Hematopoietic multipotent progenitor cell treated with erythropoietin and hydrocortisone succinate and interleukin-3 and kit ligand, for 8 days (in vitro differentiated cells): ENCODE measurements at places on chromosomes 12 and 14.
A peak's percentile ranks its signal among the peaks of the same experiment; 100 is the strongest.

DNA sequence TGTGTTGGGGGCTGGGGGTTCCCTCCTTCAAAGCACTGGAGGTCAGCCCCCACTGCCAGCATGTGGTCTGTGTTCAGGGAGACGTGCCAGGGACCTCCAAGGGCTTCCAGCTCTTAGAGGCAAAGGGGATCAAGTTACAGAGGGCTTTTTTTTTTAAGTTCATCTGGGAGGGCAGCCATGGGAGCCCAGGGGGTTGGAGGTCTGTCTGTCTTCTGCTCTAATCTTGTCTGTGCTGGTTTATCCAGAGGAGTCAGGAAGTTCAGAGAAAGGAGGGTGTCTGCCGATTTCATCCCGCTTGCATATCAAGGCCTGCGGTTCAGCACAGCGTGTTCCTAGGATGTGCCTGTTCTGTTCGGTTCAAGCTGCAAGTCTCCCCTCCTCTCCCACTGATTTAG is 72.2 kb downstream of the TMEM132C start:
- DNase-seq = no peak

GRCh38 chr12:132593938-132594358 is 16.4 kb downstream of the LRCOL1 start:
- peak; percentile 78 for DNase-seq

DNA sequence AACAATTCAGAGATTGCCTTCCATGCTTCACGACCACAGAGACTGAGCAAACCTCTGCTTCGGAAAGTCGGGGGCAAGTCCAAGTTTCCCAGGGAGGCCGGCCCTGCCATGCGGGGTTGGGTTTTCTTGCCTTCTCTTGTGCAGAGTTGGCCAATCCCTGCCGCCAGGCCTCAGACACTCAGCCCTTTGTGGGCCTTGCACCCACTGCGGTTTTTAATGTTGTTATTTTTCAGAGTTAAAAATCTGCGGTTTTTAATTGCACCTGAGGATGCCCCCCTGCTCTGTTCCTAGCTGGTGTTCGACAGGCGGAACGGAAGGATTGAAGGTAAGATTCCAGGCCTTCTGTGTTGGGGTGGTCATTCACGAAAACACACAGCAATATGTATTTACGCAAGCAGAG is 108.7 kb downstream of the CALM1 start:
- no peak for DNase-seq

DNA sequence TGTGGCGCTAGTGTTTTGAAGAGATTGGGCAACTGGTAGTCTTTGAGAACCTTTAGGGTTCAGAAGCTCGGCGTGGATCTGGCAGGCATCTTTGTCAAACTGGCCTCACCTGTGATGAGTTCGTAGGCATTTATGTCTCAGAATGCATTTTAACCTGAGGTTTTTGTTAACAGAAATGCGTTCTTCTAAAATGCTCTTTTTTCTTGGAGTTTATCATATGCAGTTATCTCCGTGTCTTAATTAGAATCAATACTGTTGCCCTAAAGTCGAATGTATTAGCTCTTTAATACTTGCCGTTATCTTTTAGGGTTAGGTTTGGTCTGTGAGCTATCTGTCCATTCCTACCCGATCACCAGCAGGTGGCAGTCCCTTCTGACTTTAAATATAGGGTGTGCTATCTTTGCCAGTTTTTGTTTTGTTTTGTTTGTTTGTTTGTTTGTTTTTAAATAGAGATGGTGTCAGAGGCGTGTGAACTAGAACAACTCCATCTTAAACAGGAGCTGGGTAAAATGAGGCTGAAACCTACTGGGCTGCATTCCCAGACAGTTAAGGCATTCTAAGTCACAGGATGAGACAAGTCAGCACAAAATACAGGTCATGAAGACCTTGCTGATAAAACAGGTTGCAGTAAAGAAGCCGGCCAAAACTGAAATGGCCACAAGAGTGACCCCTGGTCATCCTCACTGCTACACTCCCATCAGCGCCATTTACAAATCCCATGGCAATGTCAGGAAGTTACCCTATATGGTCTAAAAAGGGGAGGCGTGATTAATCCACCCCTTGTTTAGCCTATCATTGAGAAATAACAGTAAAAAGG is 1.4 kb downstream of the ATF1 start:
- peak; percentile 90 for DNase-seq

DNA sequence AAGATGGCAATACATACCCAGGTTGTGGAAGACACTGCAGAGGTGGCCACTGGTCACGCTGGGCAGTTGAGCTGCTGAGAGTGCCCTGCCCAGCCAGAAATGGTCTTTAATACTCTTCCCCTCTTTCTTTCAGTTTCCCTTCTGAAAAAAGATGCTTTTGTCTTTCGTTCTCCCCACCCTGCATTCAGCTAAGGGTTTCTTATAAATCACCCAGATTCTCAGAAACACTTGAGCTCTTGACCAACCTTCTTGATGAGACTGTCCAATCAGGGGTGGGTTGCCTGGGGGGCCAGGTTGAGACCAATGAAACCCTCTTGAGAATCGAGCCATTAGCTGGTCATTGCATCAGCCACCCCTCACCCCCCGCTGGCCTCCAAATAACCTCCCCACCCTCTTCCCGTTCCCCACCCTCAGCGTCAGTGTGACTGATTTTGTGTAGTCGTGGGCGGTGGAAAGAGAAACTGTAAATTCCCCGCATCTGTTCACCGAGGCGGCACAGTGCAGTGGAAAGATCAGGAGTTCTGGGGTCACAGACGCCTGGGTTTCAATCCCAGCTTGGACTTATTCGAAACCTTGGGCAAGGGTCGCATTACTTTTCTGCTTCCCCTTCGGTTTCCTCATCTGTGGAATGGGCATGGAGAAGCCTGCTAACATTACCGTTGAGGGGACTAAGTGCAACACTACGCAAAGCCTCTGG is 52.3 kb downstream of the SLC25A47 start:
- peak; percentile 84 for DNase-seq

- DNase-seq = peak; percentile 46
Observed at GRCh38 chr14:100146531-100147091, 12.8 kb downstream of the DEGS2 start.

GRCh38 chr12:25992026-25992782 is 33.7 kb downstream of the RASSF8 start:
- DNase-seq = no peak

DNA sequence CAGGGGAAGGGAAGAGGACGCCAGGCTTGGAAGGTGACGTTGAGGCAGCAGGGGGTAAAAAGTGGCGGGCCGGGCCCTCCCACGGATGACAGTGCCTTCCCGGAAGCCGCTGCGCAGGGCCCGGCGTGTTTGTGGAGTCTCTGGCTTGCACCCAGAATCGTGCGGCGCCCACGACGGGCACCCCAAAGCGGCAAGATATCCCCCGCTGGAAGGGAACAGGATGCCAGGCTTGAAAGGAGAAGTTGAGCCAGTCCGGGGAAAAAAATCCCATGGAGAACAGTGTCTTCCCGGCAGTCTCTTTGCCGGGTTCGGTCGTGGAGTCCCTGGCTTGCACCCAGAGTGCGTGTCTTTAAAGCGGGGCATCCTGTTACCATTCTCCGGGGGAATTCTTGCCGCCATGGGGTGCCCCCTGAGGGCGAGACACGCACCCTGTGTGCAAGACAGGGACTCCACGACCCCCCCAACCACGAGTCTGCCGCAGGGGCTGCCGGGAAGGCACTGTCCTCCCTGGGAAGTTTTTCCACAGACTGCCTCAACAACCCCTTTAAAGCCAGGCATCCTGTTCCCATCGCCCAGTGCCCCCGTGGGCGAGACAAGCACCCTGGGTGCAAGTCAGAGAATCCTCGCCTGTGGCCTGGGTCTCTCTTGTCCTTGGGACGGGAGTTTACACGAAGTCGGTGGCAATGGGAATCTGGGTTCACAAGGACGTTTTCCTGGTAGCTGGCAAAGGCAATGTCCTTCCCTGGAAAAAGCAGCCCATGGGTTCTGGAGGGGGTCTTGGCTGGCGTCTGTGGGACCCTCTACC is 156.1 kb upstream of the ALG10B start:
- DNase-seq = no peak

DNA sequence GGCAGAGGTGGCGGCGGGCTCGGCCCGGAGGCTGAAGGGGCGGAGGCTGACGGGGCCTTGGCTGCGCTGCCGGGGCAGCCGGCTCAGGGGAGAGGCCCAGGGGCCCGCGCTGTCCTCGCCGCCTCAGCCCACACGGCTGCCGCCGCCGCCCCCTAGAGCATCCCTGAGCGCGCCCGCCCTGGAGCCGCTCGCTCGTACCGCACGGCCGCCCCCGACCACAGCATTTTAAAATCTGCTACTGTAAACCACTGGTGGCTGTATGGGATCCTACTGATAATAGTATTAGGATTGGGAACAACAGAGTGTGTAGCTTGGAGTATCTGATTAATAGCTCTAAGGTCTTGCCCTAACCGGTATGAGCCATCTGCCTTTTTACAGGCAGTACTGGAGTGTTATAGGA is 22.2 kb upstream of the EDDM3A start:
- no peak for DNase-seq

GRCh38 chr14:34035177-34035933 is 84.5 kb upstream of the EGLN3 start:
- DNase-seq = no peak

GRCh38 chr12:31715283-31715825 is 13.5 kb downstream of the AMN1 start:
- DNase-seq = peak; percentile 90

DNA sequence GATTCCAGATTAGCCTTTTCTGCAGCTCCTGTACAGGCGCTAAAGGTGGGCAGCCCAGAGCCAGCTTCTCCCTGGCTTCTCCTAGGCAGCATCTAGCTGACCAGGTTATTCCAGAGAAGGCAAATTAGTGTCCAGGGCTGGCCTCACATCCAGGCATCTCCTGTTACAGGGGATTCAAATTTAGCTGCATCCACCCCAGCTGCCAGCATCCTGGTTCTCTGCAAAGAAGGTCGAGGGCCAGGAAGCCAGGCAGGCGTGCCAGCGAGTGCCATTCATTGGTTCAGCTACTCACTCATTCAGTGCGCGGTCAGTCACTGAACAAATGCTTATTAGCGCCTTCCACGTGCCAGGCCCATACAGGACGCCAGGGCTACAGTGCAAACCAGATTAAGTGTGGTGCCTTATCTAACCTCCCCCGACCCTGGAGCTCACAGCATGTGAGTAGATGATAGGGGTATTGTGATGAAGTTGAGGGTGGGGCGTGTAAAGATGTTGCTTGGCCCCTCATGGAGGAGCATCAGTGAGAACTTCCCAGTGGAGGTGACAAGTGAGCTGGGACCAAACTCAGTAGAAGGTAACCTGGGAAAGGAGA is 15.7 kb upstream of the FAM222A start:
- DNase-seq = peak; percentile 93

GRCh38 chr14:64715628-64716412 is 11.6 kb downstream of the PLEKHG3 start:
- no peak for DNase-seq

- no peak for DNase-seq
Observed at GRCh38 chr12:64004641-64005040, 160.1 kb downstream of the SRGAP1 start.

DNA sequence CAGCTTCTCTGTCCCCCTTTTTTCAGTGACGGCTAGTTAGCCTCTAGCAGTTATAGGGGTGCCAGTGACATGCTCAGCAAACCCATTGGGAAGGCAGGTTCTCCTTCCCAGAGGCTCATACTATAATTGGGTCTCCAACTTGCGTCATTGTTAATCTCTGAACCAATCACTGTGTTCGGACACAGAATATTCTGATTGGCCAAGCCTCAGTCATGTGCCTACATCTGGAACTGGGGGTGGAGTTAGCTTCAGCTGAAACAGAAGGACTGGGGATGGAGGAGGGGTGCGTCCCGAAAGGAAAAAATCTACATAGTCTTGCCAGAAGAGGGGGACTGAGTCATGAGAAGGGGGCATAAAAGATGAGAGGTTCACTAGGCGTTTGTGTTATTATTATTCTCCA is 165.6 kb downstream of the SUDS3 start:
- no peak for DNase-seq

GRCh38 chr12:46214668-46215436 is 54.0 kb downstream of the SLC38A1 start:
- no peak for DNase-seq

DNA sequence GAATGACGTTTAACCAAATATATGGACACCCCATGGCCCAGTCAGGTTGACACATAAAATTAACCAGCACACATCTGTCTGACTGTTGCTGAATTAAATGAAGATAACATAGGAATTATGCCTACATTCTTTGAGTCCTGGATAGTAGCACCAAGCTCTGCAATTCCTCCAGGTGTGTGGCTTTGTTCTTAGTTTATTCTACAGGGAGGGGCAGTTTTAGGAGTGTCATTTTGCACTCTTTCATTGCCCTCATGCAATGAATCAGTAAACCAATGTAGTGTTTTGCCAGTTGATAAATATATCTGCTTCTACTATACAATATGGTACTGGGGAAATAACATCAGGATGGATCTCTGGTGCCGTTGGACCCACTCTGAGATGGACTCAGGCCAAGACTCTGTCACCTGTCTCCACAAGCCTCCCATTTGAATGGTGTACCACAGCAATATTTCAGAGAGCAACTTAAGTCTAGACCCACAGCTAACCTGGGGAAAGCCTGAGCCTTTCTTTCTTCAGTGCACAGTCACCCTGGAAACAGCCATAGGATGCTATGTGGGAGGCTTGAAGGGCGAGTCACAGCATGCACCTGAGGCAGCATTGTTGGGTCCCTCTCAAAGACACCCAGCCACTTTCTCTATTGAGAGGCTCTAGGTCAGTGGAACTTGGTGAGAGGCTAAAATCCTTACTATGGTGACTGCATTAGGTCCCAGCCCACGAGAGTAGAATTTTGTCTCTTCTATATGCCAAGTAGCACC is 73.2 kb downstream of the ANO4 start:
- DNase-seq = no peak

DNA sequence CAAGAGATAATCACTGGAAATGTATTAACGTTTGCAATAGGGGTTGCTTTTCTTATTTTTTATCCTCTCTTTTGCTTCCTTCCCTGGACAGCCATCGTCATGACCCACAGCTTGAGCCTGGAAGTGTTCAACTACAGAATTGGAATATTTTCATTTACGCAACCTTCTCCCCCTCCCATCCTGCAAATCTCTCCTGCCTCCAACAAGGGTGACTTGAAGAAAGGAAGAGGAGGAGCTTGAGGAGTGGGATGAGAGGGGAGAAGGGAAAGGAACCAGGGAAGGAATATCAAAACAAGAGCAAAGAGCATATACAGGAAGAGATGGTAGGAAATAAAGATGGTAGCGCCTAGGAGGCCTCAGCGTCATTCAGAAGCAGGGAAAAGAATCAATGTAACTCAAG is 1.6 kb upstream of the MANSC4 start:
- no peak for DNase-seq

GRCh38 chr12:104054681-104055346 is 4.8 kb upstream of the GLT8D2 start:
- no peak for DNase-seq

GRCh38 chr12:19909418-19909817 is 458.9 kb upstream of the PDE3A start:
- no peak for DNase-seq

GRCh38 chr12:100186071-100186470 is 14.5 kb upstream of the ACTR6 start:
- DNase-seq = no peak

GRCh38 chr14:21300892-21301291 is 21.0 kb downstream of the RPGRIP1 start:
- peak; percentile 21 for DNase-seq
